ENCODE measurements at places on chromosomes 16 and 17.

GRCh38 chr17:79214459-79214858 is 139.8 kb downstream of the ENGASE start:
- DNase-seq = no peak

- no peak for DNase-seq
These were observed 24.9 kb upstream of the BEAN1 start for GRCh38 chr16:66402166-66402565.

DNA sequence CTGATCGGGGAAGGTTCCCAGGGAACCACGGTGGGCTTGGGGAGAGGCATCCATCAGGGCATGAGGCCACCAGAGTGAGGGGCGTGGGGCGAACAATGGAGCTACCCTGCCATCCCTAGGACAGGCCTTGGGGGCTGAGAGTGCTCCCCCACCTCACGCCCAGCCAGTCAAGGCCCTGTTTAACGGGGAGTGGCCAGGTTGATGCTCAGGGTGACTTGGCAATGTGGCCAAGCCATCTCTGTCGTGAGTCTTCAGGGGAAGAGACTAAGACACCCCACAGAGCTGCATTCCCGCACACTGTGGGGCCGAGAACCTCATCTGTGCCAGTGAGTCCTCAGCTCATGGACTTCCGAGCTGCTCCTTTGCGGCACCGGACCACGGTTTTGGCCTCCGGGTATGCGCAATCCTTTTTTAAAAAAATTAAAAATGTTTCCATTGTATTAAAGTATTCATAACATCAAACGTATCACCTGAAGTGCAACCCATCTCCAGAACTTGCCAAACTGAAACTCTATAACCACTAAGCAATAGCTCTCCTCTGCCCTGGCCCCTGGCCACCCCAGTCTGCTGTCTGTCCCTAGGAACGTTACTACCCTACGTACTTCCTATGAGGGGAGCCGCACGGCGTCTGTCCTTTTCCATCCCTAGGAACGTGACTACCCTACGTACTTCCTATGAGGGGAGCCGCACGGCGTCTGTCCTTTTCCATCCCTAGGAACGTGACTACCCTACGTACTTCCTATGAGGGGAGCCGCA is 71.8 kb upstream of the DOC2B start:
- DNase-seq = no peak

- no peak for DNase-seq
These were observed 2046.8 kb downstream of the TP53TG3F start for GRCh38 chr16:35506018-35506897.

DNA sequence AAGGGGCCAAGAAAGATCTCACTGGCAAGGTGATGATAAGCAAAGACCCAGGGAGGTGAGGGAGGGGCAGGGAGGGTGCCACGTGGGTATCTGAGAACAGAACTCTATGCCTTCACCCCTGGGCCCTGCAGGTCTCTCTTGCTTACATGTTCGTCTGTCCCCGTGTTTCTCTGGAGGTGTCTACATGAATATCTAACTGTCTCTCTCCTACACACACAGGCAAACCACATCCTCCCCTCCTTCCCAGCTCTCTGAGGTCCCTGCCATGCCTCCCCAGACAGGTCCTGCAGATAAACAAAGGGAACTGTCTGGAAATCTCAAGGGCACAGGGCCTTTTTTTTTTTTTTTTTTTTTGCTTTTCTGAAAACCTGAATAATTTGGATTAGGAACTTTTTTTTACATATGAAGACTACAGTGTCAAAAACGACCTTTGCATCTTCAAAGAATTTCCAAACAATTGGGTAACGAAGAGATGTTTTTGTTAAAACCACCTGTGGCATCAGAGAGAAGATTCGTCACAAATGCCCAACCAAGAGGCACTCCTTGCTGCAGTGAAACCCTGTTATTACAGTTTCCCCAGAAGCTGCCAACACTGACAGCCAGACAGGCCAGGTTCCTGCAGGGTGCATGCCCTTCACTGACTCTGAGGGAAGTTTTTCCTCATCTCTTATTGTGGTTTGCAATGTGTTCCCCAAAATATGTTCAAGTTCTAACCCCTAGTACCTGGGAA is 17.8 kb downstream of the PLLP start:
- DNase-seq = peak; percentile 27

- DNase-seq = peak; percentile 81
These were observed 354.1 kb downstream of the SEC14L1 start for GRCh38 chr17:77494664-77495435.

- peak; percentile 50 for DNase-seq
These were observed 74.8 kb upstream of the SMURF2 start for GRCh38 chr17:64736804-64737492.

DNA sequence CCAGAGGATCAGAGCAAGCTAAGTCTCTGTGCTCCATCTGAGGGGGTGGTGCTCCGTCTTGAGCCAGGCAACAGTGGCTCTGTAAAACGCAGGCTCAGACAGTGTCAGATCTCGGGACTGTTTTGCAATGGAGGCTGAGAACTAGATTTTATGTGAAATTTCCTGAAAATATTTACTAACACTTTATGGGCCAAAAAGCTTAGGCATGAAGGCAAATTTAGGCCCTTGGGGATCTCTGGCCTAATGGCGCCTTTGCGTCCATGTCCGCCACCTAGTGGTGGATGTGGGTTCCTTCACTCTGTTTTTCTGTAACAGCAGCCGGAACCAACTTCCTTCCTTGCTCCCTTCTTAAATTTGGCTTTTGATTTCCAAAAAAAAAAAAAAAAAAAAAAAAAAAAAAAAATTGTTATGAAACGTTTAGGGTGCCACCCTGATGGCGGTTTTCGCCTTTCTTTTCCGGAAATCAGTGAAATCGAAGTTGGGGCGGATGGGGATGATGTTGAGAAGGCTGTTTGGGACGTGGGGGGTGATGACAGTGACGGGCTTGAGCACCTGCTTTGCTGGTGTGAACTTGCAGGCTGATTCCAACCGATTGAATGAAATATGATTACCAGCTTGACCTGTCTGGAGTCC is 14.0 kb upstream of the ELAC2 start:
- peak; percentile 50 for DNase-seq

DNA sequence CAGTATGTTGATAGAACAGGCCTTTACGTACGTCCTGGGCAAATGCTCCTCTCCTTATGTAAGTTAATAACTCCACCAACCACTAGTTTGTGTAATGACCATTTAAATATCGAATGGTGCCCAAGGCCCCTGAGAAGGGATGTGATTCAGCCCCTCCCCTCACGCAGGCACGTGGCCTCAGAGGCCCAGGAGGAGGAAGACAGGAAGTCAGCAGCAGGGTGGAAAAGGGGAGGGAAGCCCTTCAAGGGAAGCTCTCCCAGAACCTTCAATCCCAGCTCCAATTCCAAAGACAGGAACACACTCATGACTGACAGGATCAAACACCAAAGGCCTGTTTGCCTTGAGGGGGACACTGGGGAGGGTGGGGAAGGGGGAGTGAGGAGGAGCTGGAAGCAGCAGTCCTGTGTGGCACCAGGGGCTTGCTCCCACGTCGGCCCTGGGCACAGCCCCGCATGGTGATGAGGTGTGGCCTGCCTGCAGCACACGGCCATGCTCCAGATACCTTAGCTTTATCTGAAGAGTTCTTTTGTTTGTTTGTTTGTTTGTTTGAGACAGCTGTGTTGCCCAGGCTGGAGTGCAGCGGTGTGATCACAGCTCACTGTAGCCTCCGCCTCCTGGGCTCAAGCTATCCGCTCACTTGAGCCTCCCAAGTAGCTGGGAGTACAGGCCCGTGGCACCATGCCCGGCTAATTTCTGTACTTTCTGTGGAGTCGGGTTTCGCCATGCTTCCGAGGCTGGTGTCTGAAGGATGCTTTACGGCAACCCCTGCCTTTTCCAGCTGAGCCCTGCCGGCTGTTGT is 105.0 kb downstream of the ZNF778 start:
- no peak for DNase-seq

DNA sequence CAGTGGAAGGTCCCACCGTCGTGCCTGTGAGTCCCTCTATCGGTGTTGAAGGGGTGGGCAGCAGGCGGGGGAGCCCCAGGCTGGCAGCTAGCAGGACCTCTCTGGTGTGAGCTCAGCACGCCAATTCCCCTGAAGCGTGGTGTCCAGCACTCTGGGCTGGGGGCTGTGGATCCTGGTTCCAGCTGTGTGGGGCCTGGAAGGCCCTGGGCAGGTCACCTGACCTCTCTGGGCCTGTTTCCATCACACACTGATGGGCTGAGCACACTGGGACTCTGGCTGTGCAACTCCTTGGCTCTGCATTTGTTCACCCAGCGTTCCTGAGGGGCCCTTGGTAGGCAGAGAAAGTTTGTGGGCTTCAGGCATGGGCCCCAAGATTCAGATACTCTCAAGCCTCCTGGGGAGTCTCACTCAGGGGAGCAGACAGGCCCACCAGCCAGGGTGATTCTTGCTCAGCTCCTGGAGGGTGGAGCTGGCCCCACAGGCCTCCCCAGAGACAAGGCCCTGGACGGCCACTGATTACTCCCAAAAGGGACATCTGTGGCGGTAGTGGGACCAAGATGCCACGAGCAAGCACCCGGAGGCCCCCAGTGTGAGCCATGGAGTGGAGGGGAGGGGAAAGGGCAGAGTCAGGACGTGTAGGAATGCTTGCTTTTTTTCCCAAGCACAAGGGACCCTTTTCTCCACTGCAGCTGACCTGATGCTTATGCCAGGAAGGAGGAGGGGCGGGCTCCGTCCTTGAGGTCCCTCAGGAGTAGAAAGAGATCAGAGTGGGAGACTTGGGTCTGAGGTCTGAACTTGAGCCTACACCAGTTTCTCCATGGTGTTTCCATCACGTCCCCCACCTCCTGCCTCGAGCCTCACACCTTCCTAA is 8.5 kb downstream of the SCGB1C2 start:
- DNase-seq = no peak

DNA sequence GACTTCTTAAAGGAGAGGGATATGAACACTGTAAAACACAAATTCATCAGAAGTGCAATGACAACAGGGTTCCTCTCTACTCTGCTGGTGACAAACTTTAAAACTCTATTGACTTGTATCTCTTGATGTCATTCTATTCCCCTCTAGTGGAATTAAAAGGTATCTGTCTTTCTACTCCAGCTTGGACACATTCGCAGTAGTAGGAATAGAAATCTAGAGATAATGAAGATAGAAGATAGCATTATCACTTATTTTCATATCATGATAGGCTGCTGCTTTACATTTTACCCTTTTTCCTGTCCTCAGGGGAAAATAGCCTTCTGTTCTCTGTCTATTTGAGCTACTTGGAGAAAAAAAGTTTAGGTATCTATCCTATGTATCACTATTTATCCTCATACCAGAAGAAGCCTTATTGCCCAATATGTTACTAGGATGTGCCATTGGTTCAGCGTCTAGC is 209.6 kb upstream of the CACNG5 start:
- DNase-seq = no peak

GRCh38 chr17:51088287-51088686 is 32.4 kb downstream of the SPAG9 start:
- no peak for DNase-seq

- DNase-seq = no peak
These were observed 5.9 kb downstream of the CA5A start for GRCh38 chr16:87930456-87930855.

GRCh38 chr17:30956764-30957374 is 14.0 kb upstream of the RNF135 start:
- DNase-seq = no peak

GRCh38 chr17:7296189-7296861 is 1.9 kb upstream of the YBX2 start:
- DNase-seq = peak; percentile 84

DNA sequence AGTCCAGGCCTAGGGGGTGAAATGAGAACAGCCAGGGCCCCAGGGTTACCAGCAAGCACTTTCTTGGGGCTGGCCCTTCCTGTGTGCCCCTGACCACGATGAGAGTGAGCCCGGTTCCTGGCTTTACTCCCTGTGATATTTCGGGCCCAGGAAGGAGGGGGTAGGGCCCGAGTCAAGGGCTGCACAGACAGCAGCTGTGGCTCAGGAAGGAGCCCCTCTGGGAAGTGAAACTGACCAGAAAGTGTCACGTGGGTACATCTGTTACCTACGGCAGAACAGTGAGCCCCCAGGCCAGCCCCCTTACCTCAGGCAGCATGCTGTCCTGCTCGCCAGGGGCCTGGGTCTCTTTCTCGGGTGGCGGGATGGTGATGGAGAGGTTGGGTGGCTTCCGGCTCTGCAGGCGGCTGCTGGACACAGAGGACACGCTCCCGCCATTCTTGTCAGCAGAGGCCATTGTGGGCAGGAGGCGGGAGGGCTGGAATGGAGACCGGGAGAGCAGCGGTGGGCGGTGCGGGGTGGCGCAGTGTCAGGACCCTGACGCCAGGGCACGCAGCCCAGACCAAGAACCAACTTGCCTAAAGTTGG is 13.8 kb downstream of the AANAT start:
- no peak for DNase-seq

DNA sequence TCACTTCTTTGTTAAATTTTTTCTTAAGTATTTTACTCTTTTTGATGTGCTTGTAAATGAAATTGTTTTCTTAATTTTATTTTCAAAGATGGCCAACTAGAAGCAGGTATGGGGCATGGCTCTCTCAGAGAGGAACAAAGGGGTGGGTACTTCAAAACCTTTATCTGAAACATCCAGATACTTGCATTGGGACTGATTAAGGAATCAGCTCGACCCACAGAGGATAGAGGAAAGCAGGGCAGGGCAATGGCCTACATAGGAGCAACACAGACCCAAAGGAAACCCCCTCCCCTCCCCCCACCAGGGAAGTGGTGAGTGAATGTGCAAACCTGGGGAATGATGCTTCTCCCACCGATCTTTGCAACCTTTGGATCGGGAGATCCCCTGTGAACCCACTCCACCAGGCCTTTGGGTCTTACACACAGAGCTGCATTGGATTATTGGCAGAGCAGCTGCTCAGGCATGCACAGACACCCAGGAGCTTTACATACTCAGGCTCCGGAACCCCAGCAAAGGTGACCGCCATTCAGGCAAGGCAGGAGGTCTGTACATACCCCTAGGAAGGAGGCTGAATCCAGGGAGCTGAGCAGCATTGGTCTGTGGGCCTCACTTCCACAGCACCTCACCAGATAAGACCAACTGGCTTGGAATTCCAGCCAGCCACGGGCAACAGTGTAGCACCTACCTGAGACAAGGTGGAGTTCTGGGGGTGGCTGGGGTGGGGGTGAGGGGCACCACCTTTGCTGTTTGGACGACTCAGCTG is 3.0 kb upstream of the CCR7 start:
- peak; percentile 14 for DNase-seq

DNA sequence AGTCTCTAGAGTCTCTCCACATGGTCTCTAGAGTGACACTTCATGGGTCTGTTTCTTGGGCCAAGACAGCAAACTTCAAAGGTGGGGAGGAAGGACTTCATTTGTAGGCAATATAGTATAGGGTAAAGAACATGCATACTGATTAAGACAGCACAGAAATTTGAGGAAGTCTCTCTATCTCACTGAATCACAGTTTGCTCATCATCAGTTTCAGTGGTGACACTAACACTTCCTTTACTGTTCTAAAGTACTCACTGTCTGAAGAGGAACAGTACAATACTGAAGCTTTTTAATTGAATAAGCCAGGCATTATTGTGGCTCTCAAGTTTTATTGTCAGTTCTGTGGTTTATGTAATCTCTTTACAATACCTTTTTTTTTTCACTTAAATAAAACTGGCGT is 656.4 kb upstream of the CDH8 start:
- DNase-seq = no peak

DNA sequence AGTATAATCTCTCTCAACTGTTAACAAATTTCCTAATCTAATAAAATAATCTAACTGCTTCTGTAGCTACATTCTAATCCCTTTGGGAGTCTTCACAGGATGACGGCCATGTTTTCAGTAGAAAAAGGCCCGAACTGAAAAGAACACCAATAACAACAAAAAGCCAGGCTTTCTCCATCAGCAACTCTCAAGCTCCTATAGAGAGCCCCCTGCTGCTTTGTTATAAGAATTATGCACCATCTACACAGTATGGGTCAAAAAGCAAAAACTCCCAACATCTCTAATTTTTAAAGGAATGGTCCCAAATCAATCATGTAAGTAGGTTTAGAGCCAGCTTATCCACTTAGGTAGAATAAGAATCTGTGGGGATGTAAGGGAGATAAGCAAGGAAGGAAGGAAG is 163.6 kb upstream of the C17orf78 start:
- DNase-seq = no peak
